ENCODE measurements at places on chromosomes 11 and 22.

DNA sequence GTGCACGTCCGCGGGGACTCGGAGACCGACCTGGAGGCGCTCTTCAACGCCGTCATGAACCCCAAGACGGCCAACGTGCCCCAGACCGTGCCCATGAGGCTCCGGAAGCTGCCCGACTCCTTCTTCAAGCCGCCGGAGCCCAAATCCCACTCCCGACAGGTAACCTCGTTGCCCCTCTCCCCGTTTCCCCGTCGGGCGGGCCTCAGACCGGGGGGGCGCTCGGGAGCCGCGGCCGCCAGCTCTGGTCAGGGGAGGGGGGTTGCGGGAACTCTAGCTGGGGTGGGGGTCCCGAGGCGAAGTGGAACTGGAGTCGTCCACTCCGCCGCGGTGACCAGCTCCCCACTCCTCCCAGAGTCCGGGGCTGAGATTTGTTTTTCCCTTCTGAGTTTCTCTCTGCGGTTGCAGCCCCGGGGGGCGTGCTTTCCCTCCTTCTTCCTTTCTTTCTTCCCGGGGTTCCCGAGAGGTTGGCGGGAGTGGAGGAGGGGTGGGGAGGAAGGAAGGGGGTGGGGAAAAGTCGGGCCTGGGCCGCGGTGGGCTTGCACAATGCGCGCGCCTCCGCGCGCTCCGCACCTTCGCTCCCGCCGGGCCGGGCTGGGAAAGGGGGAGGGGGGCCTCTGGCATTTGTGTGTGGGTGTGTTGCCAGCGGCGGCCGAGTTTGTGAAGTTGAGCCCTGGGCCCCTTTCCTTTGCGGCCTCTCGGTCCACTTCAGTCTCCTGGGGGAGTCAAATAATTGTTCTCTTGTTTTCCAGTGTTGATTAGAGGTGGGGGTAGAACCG is 952 bp downstream of the YAP1 start:
- DNase-seq, result no peak

DNA sequence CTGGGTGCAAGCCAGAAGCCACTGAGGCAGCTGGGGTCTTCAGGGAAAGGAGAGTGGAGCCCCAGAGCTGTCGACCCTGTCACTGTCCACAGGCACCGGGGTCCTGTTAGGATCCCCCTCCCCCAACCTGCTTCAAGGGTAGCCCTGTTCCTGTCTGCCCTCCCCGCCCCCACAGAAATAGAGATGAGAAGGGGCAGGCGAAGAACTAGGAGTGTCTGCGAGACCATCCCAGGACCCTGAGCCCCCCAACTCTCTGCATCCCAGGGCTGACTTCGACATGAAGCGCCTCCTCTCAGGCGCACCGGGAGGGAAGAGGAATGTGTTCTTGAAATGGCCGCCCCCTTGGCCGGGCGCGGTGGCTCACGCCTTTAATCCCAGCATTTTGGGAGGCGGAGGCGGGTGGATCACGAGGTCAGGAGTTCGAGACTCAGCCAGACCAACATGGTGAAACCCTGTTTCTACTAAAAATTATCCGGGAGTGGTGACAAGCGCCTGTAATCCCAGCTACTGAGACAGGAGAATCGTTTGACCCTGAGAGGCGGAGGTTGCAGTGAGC is 607 bp upstream of the ZNF70 start:
- DNase-seq, result no peak

DNA sequence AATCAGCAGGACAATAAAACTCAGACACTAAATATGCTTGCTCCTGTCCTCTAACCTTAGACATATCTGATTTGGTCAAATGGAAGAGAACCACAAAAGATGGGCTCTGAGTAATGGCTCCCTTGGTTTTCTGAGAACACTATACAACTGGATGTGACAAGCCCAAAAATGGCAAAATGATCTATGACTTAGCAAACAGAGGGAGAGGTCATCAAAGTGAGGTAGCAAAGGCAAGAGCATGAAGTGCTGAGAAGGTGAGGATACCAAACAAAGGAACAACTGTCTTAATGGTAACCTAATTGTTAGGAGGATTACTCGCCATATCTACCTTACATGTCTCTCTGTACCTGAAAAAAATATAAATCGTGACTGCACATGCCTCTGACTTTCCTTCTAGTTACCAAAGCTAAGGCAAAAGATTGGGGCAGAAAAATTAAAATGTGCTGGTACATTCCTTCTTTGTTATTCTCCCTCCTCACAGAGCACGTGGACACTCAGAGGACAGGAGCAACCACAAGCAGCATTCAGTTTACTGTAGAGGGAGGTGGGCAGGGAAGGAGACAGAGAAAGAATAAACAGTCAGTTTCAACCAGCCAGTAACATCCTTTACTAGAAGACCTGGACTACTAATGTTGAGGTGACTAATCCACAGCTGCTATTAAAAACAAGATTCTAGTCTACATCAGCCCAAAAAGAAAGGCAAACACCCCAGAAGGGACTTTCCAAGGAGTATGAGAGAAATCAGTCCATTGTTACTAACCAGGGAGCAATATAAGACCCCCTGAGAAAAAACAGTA is 88.8 kb downstream of the AMBRA1 start:
- DNase-seq, result no peak

DNA sequence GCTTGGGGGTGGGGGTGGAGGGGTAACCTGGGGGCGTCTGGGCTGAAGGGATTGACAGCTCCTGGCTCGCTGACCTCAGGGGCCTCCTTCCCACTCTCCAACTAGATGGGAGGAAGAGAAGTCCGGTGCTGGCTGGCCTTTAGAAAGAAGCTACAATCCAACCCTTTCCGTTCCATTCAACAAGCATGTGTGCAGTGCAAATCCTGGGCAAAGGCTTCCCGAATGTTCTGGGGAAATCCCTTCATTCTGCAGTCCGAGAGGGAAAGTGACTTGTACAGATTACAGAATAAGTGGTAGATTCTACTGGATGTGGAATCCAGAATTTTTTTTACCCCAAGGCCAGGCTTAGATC is 149.9 kb downstream of the FEZ1 start:
- DNase-seq, result no peak

DNA sequence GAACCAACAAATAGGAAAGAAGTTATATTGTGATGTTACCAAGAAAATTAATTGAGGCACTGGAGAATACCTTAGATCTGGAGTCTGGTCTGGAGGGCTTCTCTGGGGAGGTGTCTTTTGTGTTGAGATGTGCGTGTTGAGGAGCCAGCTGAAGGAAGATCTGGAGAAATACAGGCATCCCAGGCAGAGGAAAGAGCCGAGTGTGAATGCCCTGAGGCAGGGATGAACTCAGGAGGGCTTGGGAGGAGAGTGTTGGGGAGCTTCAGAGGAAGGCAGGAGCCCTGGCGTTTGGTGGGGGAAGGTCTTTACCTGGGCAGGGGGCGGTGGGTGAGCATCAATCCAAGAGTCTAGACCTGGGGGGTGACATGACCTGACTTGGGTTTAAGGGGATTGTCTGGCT is 13.1 kb downstream of the SYNGR1 start:
- no peak for DNase-seq

DNA sequence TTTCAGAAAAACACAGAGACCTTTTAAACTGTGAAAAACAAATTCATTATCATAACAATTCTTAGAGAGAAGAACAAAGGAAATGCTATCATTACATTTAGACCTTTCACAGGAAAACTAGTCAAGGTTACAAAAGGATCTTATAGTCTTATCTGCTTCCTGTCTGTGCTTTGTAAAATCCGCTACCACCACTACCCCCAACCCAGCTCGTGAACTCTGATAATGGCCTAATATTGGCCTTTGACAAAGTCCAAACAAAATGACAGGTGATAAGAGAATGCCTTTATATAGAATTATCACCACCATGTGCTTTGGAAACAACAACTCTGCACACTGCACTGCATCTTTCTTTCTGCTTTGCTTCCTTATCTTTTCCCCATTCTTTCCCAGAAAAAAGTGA is 272.5 kb downstream of the SBF2 start:
- no peak for DNase-seq

GRCh38 chr11:113956986-113957385 is 17.9 kb upstream of the HTR3A start:
- DNase-seq, result no peak

DNA sequence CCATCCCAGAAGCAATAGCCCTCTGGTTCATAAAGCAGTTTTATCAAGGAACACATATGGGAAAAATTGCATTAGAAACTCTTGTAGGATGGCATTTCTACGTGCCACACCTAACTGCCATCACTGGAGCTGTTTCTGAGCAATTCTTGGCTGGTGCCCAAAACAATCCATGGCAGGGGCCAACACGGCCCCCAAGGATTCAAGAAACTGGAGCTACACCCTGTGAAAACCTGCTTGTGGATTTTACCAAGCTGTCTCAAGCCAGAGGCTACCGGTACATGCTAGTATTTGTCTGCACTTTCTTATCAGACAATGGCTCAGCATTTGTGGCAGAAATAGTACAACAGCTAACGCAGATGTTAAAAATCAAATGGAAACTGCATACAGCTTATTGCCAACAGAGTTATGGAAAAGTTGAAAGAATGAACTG is 42.4 kb upstream of the GLYAT start:
- DNase-seq, result no peak

GRCh38 chr11:35800970-35801953 is 138.7 kb downstream of the TRIM44 start:
- DNase-seq, result no peak

DNA sequence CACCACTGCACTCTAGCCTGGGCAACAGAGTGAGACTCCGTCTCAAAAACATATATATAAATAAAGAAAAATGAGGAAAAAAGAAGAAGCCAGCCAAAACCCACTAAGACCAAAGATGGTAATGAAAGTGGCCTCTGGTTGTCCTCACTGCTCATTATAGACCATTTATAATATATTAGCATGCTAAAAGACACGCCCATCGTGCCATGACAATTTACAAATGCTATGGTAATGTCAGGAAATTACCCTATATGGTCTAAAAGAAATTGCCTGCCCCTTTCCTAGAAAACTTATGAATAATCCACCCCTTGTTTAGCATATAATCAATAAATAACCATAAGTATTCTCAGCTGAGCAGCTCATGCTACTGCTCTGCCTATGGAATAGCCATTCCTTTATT is 16.1 kb upstream of the TMEM86A start:
- no peak for DNase-seq

DNA sequence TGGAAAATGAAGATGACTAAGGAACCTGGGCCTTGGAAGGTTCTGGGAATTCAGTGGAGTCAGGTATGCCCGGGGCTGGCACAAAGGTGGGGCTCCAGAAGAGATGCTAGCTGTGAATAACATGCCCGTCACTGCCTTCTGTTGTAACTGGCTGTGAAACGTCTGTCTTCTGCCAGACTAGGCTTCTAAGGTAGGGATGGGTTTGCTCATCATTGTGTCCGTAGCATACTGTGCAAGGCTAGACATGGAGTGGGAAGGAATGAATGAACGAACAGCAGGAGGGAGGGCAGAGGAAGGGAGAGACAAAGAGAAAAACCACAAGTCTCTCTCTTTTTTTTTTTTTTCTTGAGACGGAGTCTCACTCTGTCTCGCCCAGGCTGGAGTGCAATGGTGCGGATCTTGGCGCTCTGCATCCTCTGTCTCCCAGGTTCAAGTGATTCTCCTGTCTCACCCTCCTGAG is 327.4 kb downstream of the MN1 start:
- no peak for DNase-seq

GRCh38 chr11:123323568-123323967 is 106.5 kb upstream of the GRAMD1B start:
- no peak for DNase-seq

- no peak for DNase-seq
Observed at GRCh38 chr11:124605719-124606118, 5.5 kb upstream of the PANX3 start.

DNA sequence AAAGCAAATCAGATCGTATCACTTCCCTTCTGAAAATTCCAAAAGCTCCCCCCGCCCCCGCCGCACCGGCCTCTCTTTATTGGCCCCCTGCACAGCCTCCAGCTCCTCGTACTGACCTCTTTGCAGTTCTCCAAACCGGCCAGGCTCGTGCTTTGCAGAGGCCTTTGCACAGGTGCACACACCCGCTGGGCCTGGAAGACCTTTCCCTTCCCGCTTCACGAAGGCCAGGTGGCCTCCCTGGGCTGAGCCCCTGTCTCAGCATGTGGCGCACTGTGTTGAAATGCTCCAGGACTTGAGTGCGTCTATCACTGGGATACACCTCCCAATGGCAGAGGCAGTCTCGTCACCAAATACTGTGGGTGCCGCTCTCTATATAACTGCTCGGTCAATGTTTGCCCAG is 13.2 kb upstream of the ADA2 start:
- DNase-seq, result no peak

DNA sequence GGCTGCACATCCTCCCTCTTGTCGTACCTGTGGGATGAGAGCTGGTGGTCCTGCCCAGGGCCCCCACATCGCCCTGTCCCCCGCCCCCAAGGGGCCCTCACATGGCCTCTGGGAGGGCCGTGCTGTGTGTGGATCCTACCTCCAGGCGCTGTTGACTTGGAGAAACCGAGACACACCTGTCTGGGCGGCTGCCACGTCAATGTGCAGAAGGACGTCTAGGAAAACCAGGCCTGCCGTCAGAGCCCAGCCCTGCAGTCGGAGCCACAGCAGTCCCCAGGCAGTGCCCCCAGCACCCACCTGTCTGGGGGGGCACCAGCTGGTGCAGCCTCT is 14.2 kb downstream of the ALG12 start:
- DNase-seq, result no peak

- DNase-seq, result no peak
Observed at GRCh38 chr11:59854871-59855270, 9.6 kb upstream of the CBLIF start.

DNA sequence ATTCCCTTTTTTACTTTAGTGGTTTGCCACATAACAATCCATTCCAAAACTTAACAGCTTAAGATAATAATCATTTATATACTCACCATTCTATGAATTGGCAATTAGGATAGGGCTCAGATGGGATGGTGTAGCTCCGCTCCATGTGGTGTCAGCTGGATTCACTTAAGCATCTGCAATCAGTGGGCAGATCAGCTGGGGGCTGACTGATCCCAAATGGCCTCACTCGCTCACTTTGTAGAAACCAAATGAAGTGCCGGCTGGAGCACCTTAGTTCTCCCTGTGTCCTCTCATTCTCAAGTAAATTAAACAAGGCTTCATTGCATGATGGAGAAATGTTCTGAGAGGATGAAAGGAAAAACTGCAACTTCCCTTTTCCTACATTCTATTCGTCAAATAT is 161.4 kb downstream of the WT1 start:
- no peak for DNase-seq

GRCh38 chr11:62921201-62921572 is at the start of gene CHRM1:
CHRM1 (minus strand) TSS chr11:62921363; CDS start chr11:62911100, 10,263 bp downstream.
- no peak for DNase-seq

DNA sequence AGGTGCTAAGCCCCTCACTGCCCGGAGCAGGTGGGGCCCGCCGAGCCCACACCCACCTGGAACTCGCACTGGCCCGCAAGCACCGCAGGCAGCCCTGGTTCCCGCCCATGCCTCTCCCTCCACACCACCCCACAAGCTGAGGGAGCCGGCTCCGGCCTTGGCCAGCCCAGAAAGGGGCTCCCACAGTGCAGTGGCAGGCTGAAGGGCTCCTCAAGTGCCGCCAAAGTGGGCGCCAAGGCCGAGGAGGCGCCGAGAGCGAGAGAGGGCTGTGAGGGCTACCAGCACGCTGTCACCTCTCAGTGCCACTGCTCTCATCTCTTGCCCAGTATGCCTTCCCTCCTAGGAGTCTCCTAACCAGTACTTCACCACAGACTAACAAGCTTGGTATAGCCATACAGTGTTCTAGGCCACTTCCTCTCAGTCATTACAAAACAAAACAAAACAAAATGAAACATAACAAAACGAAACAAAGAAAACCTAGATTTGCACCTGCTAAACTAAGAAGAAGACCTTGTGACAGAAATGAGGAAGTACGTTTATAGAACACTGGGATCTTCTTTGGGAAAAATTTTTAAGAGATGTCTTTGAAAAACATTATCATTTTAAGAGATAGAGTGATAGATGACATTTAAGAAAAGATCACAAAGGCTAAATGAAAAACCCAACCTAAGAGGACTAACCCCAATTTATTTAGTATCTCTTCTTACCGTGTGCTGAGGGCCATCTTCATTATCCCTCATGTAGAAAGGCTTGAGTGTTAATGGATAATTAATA is 47.7 kb upstream of the GAB2 start:
- DNase-seq, result no peak

Measured in stimulated activated CD4-positive, alpha-beta T cell treated with anti-CD3 and anti-CD28 coated beads, Interleukin-1b, Interleukin-23, amount 100 ng/mL, for 1 hour (primary cell).